ENCODE measurements at places on chromosomes 11 and 22.

DNA sequence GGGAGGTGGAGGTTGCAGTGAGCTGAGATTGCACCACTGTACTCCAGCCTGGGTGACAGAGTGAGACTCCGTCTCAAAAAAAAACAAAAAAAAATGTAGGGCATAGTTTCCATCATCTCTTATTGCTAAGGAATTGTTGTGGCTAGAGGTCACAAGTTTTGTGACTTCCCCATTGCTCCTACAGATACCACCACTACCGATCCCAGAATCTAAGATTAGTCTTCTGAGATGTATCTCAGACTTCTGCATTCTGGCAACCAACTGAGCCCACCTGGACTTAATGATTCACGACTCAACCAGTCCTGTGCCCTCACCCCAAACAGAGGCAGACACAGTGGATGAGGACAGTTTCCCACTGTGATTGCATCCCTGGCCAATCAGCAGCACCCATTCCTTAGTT lies 148.9 kb downstream of the NECTIN1 start:
- H3K27ac ChIP-seq = no peak overlapping the region
- no peaks in the 10 kb centered on the region for H3K36me3 ChIP-seq
- no peak for DNase-seq
- no peaks in the 10 kb centered on the region for H3K27me3 ChIP-seq

GRCh38 chr11:126035718-126036117 lies 26.9 kb downstream of the CDON start:
- no peaks in the 10 kb centered on the region for H3K36me3 ChIP-seq
- H3K4me1 ChIP-seq = no peaks in the 10 kb centered on the region
- H3K27me3 ChIP-seq = no peaks in the 10 kb centered on the region
- H3K27ac ChIP-seq = no peak overlapping the region
- DNase-seq = no peak

DNA sequence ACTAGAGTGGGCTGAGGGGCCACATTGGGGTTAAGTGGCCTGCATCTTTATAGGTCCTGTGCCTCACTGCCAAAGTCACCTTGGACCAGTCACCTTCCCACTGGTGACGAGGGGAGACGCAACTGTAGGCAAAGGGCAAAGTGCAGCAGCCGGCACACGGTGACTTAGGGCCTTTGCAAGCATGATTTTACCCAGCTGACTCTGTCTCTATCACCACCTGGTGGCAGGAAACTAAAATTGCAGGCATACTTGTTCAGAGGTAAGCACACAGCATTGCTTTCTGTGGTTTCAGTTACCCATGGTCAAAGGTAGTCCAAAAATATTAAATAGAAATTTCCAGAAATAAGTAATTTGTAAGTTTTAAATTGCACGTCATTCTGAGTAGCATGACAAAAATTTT lies 1164.4 kb downstream of the BRD1 start:
- H3K4me1 ChIP-seq = no peaks in the 10 kb centered on the region
- H3K27me3 ChIP-seq = no peaks in the 10 kb centered on the region
- no peaks in the 10 kb centered on the region for H3K36me3 ChIP-seq
- H3K4me3 ChIP-seq = no peak overlapping the region
- no peak for DNase-seq

- DNase-seq = no peak
- H3K36me3 ChIP-seq = no peaks in the 10 kb centered on the region
- no peak overlapping the region for H3K4me3 ChIP-seq
- no peak overlapping the region for H3K27ac ChIP-seq
- no peaks in the 10 kb centered on the region for H3K27me3 ChIP-seq
- H3K4me1 ChIP-seq = no peaks in the 10 kb centered on the region
Measured at GRCh38 chr11:100515087-100515486, 172.0 kb upstream of the ARHGAP42 start.

GRCh38 chr11:12090761-12091258 lies 19.6 kb upstream of the MICAL2 start:
- H3K4me3 ChIP-seq = no peak overlapping the region
- H3K27me3 ChIP-seq = no peaks in the 10 kb centered on the region
- peaks cover 76% of the 10 kb centered on the region for H3K4me1 ChIP-seq
- DNase-seq = no peak
- H3K36me3 ChIP-seq = no peaks in the 10 kb centered on the region
- peak overlapping the region; percentile 45 for H3K27ac ChIP-seq

DNA sequence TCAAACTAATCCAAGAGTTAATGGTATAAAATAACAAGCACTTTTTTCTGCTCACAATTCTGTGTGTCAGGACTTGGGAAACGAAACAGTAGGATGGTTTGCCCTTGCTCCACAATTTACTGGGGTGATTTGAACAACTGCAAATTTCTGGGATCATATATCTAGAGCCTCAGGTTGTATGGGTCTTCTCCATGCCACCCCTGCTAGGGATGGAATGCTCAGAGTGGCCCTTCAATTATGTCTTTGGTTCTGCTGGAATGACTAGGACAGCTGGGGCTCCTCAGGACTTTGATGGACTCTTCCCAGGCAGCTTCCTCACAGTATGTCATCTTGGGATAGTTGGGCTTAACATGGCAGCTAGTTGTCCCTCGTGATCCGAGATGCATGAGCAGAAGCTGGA lies 223.0 kb upstream of the ANO5 start:
- no peaks in the 10 kb centered on the region for H3K36me3 ChIP-seq
- no peak overlapping the region for H3K4me3 ChIP-seq
- no peaks in the 10 kb centered on the region for H3K27me3 ChIP-seq
- H3K4me1 ChIP-seq = no peaks in the 10 kb centered on the region
- no peak overlapping the region for H3K27ac ChIP-seq
- no peak for DNase-seq

- no peaks in the 10 kb centered on the region for H3K27me3 ChIP-seq
- H3K4me3 ChIP-seq = no peak overlapping the region
- H3K4me1 ChIP-seq = no peaks in the 10 kb centered on the region
- H3K36me3 ChIP-seq = no peaks in the 10 kb centered on the region
Measured at GRCh38 chr22:41762980-41763779, 37.3 kb upstream of the CCDC134 start.

GRCh38 chr11:110075105-110075846 lies 17.9 kb upstream of the ZC3H12C start:
- peaks cover 12% of the 10 kb centered on the region for H3K4me1 ChIP-seq
- no peak for DNase-seq
- H3K4me3 ChIP-seq = no peak overlapping the region
- no peaks in the 10 kb centered on the region for H3K27me3 ChIP-seq

DNA sequence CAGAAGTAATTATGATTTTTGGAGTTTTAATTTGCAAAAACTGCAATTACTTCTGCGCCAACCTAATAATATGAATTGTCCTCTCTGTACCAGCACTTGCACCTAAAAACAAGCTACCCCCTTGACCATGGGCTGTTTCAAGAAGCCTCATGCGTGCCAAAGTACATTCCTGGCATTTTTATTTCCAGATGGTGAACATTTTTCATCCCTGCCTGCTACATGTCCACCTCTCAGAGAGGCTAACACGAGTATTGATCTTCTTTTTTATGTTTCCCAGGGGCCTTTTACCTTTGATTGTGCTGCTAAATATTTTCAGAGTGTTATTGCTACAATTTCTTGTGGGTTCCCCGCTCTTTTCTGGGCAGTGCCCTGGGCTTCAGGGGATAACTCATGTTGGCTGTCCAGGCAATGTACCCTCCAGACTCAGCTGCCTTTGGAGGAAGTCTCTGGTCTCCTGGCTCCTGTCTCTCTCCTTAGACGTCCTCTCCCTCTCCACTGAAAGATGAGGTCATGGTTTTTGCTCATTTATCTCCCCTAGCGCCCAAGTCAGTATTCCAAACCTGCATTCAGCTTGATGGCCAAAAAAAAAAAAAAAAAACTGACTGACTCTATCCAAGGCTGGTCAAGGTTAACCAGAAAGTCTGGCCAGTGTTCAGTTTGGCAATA lies 86.2 kb upstream of the ASPHD2 start:
- H3K36me3 ChIP-seq = no peaks in the 10 kb centered on the region
- DNase-seq = no peak
- no peak overlapping the region for H3K4me3 ChIP-seq
- H3K4me1 ChIP-seq = no peaks in the 10 kb centered on the region

DNA sequence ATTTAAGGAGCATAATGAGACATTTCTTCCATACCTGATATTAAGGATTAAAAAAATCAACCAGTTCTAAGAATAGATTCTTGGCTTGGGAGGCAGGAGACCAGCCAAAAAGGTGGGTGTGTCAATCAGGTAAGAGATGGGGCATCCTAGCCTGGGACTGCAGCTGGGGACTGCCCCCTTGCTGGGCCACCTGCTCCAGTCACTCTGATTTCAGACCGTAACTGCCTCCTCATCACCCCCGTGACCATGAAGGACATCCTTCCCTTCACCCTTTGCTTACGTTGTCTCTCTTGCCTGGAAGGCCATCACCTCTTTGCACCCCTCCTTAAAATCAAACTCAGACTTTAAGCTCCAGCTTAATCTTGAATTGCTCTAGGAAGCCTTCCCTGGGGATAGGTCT lies 17.9 kb downstream of the PTPN5 start:
- no peak for DNase-seq
- no peaks in the 10 kb centered on the region for H3K4me1 ChIP-seq
- H3K27ac ChIP-seq = no peak overlapping the region
- no peaks in the 10 kb centered on the region for H3K27me3 ChIP-seq
- no peaks in the 10 kb centered on the region for H3K36me3 ChIP-seq

- peaks cover 52% of the 10 kb centered on the region for H3K4me1 ChIP-seq
- DNase-seq = no peak
- H3K27me3 ChIP-seq = no peaks in the 10 kb centered on the region
- H3K4me3 ChIP-seq = no peak overlapping the region
Measured at GRCh38 chr11:47914743-47915142, 65.6 kb upstream of the PTPRJ start.

GRCh38 chr11:74725701-74726100 lies 5.5 kb downstream of the CHRDL2 start:
- H3K4me3 ChIP-seq = no peak overlapping the region
- no peak for DNase-seq
- H3K27me3 ChIP-seq = peaks cover 37% of the 10 kb centered on the region
- H3K27ac ChIP-seq = no peak overlapping the region
- no peaks in the 10 kb centered on the region for H3K4me1 ChIP-seq
- H3K36me3 ChIP-seq = no peaks in the 10 kb centered on the region

DNA sequence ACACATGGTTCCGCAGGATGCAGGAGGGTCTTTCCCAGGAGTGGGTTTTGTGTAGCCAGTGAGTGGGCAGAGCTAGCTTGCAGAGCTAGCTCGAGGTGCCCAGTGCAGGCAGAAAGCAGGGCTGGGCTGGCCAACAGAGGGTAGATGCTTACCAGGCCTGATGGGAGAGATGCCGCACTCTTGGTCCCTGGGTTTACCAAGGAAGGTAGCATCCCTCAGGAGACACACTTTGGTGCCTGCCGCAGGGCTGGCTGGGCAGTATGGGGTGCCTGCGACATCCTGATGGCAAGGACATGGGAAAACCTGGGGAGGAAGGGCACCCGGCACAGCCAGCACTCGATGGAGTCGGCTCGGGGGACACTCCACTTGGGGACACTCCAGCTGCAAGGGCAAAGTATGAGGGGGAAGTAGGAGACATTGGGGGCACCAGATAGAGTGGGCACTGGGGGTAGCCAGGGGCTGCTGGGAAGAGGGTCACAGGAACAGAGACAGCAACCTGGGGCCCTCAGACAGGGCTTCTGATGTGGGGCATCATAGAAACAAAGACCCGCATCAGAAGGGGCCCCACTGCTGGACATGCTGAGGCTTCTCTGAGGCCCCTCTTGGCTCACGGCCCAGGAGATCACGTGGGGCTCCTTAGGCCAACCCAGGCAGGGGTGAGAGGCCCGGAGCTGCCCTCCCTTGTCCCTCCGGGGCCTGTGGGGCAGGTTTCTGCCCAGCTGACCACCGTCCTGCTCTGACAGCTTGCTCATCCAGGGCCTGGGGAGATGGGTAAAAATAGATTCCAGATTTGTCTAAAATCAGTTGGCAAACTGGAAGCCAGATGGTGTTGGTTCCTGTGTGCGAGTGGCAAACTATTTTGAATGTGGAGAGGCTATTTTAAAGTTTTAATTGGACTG lies 89.8 kb downstream of the MORC2 start:
- no peak overlapping the region for H3K4me3 ChIP-seq
- H3K36me3 ChIP-seq = no peaks in the 10 kb centered on the region
- H3K27me3 ChIP-seq = no peaks in the 10 kb centered on the region
- no peaks in the 10 kb centered on the region for H3K4me1 ChIP-seq

DNA sequence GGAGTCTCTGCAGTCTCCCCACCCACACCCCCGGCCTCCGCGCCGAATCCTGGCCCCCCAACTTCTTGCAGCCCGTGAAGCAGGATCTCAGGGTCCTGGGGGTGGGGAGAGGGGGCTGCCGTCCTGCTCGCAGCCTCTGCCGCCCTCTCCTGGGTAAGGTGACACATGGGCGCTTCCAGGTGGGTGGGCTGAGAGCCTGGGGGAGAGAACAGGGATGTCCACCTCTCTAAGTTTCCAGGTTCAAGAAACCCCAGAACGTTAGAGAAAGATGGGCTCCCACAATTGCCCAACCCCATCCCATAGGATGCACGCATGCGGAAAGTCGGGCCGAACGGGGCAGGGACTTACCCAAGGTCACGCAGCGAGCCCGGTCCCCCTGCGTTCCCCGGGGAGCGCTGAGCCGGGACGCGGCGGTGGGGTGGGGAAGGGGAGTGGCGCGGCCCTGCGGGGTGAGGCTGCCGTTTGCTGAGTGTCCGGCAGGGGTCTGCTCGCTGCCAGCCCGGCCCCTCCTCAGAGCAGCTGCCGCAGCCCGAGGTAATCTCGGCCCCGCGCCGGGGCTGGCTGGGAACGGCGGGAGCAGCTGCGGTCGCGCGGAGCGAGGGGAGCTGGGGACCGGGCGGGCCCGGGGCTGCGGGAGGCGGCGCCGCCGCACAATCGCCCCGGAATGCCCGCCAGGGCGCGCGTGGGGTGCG lies 705 bp upstream of the CAPN1 start:
- peaks cover 37% of the 10 kb centered on the region for H3K4me1 ChIP-seq
- H3K27me3 ChIP-seq = no peaks in the 10 kb centered on the region
- peak overlapping the region; percentile 73 for H3K27ac ChIP-seq
- H3K36me3 ChIP-seq = peaks cover 28% of the 10 kb centered on the region
- DNase-seq = peak; percentile 91

DNA sequence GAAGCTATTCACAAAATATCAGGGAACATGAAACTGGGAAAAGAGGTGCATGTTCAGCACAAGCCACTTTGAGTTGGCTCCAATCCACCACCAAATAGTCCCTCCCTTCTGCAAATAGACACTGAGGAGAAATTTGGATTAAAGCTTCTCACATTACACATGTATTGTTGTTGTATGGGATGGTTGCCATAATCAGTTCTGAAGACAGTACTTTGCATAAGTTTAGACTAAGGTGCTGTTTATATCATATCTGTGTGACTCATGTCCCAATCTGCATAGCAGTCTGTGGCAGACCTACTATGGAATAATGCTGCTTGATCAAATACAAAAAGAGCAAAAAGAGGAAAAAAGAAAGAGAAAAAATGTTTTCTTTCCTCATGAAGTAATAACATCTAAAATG lies 376.7 kb upstream of the DDI1 start:
- no peak overlapping the region for H3K27ac ChIP-seq
- no peak overlapping the region for H3K4me3 ChIP-seq
- no peaks in the 10 kb centered on the region for H3K4me1 ChIP-seq

Measured in left lung (tissue), 14 donors.